Stimulated activated CD4-positive, alpha-beta T cell treated with anti-CD3 and anti-CD28 coated beads, Interleukin-15, amount 100 ng/mL, for 1 hour (primary cell): ENCODE measurements at places on chromosomes 1 and 21.

- no peak for DNase-seq
These were observed 30.6 kb downstream of the IARS2 start for GRCh38 chr1:220124542-220124941.

- DNase-seq = no peak
These were observed 26.1 kb upstream of the NMNAT2 start for GRCh38 chr1:183444243-183444642.

DNA sequence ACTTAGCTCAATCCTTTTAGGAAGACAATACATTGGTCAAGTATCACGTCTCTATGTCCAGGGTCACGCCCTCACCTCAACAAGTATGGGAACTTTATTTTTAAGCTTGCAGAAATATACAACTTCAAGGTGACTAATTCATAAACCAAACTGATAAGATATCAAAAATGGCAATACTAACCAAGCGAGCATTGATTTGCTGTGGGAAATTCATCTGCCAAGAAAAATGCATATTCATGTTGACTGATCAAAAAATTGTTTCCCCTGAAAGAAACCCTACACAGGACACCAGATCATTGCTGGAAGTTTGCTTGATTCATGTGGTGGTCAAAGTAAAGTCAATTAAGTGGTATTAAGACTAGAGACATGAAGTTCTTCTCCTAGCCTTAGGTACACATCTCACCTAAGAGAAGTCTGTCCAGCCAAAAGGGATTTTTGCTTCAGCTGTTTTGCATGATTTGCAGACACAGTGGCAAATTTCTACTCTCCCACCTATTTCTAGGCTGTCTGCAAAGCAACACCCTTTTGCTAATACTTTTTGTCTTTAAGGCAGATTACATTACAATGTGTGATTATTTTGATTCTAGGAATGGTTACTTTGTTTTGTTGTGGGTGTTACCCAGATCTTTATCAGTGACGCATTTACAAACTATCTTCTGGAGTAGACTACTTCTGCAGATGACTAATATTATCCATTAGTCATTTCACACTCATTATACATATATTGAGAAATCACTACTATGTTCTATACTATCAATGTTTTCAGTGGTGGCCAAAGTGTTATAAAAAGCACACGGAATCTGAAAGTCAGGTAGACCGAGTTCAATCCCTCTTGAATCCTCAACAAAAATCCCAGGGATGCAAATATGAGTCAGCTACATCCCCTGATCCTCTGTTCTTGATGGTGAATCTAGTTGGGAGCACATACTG is 12.4 kb downstream of the SAMSN1 start:
- no peak for DNase-seq

- DNase-seq = no peak
These were observed 194.2 kb upstream of the FMN2 start for GRCh38 chr1:239897458-239897857.

GRCh38 chr1:66831529-66832239 is 30.6 kb upstream of the INSL5 start:
- DNase-seq = no peak

DNA sequence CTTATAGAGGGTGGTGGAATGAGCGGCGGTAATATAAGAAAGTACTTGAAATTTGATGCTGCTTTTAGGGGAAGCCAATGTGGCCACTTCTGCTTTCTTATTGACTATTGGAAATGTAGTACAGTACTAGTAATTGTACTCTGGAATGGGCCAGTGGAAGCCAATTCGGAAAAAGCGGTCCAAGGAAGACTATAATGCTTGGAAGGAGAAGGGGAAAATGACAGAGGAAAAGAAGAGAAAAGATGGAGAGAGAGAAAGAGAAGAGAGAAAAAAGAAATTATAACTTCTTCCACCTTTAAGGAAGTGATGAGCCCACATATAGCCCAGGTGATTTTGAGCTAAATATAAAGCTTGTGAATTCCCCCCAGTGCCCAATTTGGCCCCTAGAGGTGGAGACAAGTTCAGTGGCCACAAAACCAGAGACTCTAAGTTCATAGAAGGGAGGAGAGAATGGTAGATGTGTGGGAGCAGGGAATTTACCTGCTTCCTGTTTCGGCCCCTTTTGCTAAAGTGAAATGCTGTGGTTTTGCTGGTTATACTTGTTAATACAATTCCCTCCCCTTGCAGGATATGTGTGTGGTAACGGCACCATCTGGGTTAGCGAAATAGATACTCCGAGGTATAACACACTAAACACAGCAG is 35.7 kb upstream of the DUSP10 start:
- peak; percentile 24 for DNase-seq

DNA sequence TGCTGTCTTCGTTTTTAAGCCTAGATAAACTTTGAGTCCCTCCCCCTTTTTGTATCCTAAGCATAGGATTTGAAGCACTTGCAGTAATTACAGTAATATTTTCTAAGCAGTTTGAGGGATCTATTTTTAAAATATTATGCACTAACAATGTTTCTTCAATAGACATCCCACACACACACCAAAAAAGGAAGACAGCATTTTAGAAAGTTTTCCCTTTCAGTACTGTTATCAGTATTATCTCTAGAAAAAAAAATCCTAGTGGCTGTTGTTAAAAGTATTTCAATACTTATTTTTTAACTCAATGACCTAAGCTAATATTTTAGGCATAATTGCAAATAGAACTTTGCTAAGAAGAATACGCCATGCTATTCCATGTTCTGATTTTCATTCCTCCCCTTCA is 15.1 kb downstream of the MCOLN3 start:
- DNase-seq = no peak

- no peak for DNase-seq
These were observed 94.1 kb downstream of the CLDN17 start for GRCh38 chr21:30072496-30072895.

DNA sequence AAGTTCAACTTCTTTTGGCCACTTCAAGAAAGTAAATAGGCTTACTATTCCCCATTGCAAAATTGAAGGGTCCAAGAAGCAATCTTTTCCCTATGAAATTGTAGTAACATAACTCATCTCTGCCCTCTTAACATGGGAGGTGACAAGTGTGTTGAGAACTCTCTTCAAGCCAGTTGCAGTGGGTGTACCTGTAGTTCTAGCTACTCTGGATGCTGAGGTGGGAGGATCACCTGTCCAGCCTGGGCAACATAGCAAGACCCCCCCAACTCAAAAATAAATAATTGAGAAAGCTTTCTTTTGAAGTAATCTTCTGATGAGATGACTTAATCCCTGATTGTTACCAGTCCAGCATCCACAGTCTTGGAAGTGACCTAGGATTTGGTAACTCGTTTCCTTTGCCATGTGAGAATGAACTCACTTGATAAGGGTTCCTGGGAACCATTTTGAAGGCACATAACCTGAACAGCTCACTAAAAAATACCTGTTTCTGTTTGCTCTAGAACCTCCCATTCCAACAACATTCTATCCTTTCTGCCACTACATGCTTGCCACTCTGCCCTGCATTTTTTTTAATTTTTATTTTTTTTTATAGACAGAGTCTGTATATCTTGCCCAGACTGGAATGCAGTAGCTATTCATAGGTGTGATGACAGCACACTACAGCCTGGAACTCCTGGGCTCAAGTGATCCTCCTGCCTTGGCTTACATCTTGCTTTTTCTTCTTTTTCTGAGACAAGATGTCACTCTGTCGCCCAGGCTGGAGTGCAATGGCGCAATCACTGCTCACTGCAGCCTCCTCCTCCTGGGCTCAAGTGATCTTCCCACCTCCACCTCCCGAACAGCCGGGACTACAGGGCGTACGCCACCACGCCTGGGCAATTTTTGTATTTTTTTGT is 1.4 kb upstream of the IPO9 start:
- no peak for DNase-seq

DNA sequence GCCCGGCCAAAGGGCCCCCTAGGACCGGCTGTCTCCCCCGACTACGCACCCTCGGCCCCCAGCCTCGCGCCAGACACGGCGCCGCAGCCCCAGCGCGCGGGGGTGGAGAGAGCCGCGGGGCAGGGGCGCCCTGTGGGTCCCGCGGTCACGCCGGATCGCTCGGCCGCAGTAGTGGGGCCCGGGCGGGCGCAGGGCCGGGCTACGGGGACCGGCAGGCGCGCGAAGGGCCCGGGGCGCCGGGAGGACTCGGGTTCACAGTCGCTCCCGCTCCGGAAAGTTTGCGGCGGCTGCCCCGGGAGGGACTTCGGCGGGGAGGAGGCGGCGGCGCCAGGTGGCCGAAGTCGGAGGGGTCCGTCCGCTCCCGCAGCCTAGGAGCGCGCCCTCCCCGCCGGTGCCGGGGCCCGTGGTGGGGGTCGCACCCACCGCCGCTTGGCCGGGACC is 7.1 kb upstream of the ZNF669 start:
- no peak for DNase-seq

DNA sequence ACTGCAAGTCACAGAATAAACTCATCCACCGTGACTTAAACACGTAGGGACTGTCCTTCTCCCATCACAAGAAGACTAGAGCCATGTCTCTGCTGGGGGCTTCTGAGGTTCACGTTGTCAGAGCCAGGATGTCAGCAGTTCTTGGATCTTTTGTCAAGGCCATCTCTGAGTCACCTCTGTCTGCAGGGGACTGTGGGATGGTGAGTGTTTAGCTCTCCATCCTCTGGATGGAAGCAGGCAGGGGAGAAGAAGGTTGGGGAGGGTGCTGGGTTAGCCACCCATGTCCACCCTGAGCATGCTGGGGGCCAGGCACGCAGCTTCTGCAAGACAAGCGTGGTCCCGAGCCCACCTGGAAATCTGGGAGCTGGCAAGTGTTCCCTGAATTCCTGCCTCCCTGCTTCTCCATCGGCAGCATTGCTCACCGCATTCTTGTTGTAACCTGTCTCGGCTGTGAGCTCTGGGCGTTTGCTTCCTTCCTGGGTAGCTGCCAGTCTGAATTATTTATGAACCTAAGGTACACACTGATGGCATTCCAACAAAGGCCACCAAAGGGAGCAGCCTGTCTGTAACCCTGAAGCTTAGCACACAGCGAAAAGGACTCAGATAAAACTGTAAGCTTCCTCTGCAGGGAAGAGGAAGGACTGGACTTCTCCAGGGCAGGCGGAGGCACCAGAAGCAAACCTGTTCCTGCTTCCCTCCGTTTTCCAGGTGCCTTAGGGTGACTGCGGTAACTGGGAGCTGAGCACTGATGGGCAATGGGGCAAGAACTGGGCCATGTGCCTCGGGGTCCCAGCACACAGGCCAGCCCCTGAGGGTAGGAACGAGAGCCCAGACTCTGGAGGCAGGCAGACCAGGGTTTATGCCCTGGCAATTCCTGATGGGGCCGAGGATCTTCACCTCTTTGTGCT is 88.6 kb downstream of the RIPK4 start:
- no peak for DNase-seq

GRCh38 chr1:72636631-72637030 is 354.3 kb upstream of the NEGR1 start:
- no peak for DNase-seq

DNA sequence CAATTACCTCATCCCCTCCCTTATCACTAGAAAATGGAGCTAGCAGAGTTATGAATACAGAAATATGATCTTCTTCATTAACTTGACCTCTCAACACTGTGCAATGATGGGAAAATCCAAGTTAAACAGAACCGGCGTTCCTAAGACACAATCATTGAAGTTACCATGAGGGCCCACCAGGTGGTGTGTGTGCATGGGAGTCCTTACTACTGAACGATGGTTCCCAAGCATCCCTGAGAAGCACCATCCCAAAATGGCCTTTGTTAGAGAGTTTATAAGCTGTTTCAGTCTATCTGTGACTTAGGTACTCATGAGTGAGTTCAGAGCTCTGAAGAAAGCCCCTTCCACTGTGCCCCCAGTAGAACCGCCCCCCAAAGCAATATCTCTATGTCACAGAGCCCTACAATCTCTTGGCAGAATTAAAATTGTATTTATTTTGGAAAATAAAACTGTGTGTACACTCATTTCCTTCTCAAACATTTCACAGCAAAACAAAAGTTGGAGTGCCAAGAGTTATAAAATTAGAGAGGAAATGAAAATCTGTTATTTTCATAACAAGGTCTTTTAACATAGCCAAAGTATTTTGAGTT is 56.8 kb downstream of the PLD5 start:
- DNase-seq = no peak

DNA sequence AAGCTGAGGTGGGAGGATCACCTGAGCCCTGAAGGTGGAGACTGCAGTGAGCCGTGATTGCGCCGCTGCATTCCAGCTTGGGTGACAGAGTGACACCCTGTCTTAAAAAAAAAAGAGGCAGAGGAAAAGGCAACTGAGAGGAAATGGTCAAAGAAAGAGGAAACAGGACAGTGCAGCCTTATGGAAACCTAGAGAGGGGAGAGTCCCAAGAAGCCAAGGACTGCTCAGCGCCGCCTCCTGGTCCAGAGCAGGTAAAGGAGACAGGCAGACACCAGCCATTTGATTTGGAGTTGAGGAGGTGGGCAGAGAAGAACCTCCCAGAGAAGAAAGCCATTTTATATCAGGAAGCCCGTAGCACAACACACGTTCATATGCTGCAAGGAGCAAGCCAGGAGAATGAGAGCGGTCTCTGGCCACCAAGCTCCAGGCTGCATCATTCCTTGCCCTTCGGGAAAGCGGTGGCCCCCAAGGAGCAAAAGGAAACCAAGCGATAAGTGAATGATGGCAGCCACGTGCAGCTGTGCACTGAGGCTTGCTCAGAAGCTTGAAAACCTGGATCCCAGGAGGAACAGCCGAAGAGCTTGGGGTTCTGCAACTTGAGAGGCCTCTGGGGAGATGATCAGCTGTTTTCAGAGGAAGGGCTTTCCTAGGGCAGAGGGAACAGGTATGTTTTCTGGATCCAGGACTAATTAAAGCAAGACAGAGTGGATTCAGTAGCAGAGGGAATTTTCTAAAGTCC is 33.7 kb downstream of the LRRC42 start:
- no peak for DNase-seq

DNA sequence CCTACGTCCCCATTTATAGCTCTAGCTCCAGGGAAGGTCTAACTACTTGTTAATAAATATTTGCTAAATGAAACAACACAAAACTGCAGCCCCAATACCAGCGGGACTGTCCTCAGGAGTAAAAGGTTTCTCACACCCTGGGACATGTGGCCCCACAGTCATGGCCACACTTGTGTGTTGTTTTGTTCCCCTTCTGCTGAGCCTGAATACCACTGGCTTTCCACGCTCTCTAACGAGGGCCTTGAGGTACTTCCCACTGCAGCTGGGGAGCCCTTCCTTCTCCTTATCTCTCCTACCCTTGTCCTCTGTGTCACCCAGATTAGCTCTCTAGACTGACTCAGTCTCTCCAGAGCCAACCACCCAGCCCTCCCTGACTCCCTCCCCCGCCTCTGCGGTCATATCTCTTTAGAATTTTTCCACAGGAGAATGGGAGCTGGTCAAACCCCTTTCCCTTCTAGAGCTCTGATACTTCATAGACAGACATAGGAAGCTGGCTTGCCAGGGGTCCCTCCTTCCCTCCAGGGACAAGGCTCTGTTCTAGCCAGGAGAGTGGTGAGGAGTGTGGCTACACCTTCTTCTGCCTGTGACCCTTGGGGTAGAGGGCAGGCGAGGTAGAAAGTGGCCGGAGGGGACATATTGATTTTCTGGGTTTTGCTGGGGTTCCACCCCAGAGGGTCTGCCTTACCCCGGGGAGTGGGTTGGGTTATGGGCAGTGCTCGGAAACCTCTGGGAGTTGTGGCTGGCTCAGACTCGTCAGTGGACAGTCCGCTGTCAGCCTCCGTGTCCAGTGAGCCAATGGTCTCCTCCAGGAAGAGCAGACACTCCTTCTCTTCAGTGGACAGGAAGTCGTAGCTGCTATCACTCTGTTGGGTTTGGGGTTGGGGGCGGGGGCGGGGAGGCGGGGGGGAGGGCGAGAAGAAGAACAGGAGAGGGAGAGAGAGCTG is 8.1 kb downstream of the C1orf116 start:
- no peak for DNase-seq

- DNase-seq = no peak
These were observed 53.3 kb downstream of the OLFML3 start for GRCh38 chr1:114032271-114033215.
